ENCODE measurements at places on chromosomes 4 and X.
A peak's percentile ranks its signal among the peaks of the same experiment; 100 is the strongest.

- no peak for DNase-seq
These were observed 1037.8 kb downstream of the STPG2 start for GRCh38 chr4:97105347-97106099.

DNA sequence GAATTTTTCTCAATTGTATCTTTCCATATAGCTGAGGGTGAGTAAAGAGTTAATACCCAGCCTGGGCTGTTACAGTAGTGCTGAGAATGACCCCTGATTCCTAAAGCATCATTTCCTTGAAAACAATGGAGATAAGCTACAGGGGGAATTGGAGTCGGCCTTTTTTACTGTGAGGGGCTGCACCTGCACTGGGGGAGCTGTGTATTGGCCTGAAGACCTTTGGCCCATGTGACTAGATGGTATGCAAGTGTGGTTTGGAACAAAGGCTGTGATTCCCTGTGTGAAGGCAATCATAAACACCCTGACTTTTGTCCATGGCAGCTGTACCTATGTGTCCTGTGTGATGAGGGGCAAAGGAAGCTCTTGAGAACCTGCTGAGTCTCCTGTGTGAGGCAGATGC is 124.0 kb upstream of the HPGD start:
- no peak for DNase-seq

DNA sequence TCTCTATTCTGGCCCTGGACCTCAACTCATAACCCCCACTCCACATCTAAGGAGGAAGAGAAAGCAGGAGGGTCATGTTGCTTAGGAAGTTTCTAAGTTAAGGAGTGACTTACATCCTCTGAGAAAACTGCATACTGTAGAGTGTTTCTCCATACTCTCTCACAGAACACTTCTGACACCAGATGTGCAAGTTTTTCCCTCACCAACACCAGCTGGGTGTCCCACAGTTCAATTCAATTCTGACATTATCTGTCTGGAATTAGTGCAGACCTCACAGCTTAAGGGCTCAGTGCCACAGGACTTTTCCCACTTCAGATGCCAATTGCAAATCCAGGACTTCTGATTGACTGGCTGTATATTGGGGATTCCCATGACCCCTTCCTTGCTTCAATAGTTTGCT is 89.0 kb upstream of the SFRP2 start:
- DNase-seq: no peak

DNA sequence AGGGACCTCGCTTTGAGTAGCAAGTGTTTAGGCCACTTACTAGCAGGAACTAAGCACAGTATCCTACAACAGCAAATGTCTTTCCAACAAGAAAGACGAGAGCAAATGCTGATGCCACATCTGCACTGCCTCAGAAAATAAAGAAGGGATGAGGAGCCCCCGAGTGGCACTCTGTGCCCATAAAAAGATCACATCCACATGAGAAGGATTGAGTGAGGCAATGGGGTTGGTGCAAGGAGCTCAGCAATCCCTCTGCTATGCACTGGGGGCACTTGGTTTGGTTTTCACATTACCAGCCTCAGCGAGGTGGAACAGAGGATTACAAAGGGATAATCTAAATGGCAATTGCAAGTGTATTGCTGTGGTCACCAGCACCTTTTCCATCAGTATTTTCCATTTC is 252.8 kb upstream of the SLC7A11 start:
- peak; percentile 82 for DNase-seq

GRCh38 chr4:3714642-3715001 is 51.6 kb upstream of the ADRA2C start:
- no peak for DNase-seq

DNA sequence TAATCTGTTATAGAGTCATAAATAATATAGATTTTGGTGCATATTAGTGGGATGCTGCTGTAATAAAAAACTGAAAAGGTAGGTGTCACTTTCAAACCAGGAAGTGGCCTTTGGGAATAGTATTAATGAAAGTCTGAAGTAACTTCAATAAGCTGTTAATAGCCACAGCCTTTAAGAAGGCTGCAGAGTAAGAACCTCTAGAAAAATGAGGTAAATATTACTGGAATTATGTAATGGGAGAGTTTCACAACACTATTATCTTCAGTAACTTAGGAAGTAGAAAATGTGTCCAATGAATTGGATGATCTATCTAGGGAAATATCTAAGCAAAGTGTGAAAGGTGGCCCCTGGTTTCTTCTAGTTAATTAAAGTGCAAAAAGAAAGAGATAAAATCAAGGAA is 104.7 kb downstream of the NCAPG start:
- no peak for DNase-seq

DNA sequence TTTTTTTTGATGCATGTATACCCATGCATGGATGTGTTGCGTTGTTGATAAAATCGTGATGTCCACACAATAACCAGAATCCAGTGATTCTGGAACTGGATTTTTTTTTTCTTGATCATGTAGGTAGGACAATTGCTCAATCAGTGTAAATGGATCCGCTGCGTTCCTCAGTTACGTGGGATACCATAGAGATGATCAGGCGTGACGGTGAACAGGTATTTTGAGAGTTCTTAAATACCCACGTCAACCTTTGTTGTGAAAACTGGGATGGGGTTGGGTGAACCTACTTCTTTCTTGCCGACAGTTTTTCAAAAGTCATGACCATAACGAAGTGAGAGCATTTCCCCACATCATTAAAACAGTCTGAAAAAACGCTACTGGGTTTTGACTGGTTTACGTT is 913 bp upstream of the SMIM10L2A start:
- DNase-seq: no peak

GRCh38 chr4:168387091-168387490 is 68.5 kb upstream of the DDX60 start:
- no peak for DNase-seq

DNA sequence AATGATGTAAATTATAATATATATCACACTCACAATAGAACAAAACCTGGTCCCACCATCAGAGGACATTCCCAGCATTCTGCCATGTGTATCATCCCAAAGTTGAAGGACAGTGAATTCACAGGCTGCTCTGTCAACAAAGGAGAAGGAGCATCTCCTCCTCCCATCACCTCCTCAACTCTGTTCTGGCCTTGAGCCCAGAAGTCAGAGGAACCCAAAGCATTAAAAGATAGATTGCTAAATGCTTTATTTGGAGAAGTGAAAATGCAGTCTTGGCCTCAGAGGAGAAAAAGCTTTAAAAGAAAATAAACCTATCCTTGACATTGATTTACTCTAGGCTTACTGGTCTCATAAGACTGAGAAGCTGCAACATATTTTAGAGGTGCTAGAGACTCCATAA is 268.8 kb upstream of the RASGEF1B start:
- DNase-seq: no peak

DNA sequence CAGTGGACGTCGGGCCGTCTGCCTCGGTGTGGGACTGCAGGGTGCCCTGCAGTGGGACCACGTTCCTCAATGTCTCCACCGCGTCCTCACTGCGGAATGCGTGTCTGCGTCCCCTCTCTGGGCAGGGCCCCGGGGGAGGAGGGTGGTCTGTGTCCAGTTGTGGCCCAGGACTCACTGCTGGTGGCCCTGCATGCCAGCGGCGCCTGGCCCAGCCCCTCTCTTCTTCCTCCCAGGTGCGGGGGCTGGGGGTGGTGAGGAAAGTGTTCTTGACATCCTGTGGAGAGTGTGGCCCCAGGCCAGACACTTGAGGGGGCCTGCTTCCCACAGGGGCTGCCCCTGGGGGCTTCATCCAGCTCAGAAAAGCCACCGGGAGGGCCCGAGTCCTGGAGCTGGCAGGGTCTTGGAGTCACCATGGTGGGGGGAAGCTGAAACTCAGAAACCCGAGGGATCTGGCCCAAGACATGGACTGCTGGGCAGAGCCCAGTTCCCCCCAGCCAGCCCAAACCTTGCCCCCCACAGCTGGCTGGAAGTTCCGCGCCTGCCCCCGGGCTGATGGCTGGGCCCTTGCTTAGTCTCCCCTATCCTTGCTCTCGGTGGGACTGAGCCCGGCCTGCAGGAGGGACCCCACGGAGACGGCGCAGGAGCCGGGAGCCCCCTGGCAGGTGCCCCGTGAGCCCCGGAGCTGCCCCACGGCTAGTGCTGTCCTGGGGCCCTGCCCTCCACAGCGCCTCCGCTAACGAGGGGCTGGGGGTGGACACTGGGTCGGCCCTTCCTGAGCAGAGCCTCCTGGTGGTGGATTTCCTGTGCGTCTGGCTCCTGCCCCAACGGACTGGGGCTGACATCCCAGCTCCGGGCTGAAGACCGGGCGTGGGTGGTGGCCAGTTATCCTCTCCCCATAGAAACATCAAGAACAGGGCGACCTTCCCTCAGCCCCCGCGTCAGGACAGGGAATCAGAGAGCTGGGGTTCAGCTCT is 2.9 kb downstream of the DOK7 start:
- no peak for DNase-seq

DNA sequence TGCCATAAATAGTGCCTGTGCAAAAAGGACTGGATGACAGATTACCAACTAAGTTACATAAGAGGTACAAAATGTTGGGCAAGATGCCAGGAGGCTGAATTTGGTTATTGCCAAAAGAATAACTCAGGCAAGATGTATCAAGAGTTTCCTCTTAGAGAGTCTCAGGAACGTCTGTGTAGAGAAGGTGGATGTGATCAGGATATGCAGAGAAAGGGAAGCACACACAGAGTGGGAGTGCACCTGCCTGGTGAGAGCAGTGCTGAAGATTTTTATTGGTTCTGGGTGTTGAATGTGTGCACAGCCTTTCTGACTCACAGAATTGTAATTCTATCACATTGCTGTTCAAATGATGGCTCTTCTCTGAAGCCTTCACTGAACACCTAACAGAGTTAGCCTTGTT is 156.8 kb upstream of the HS3ST1 start:
- no peak for DNase-seq

- no peak for DNase-seq
These were observed 87.7 kb upstream of the LSM6 start for GRCh38 chr4:146087856-146088255.

GRCh38 chr4:77773101-77773500 is 46.1 kb downstream of the CNOT6L start:
- no peak for DNase-seq

GRCh38 chrX:74262452-74263209 is 41.3 kb upstream of the ZCCHC13 start:
- no peak for DNase-seq

GRCh38 chr4:80594701-80595100 is 259.2 kb downstream of the CFAP299 start:
- DNase-seq: no peak

DNA sequence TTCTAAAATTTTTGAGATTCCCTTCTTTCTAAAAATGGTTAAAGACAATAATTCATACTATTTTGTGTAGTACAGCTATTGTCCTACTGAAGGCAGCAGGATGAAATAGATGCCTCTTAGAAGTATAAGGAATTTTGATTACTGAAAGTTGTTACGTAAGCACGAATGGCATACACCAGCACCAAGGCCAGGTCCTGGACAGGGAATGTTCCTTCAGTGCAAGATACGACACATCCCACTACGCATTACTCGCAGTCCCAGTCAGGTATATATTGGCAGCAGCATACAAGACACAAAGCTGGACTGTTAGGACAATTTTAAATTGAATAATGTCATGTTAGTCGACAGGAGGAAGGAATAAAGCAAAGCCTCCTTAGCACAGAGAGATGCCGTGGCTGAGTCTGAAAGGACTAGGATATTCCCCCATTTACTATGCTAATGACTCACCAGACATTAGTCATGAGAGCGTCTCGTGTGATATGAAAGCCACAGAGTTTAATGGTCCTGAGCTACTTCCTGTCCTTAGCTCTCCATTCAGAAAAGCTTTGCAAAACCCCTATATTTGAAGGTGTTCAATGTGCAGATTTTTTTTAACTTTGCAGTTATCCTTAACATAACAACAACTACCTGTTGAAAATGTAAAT is 504.3 kb downstream of the FAM133A start:
- DNase-seq: peak; percentile 31
